ENCODE measurements at places on chromosomes 1 and 21.

GRCh38 chr1:155978973-155979429 lies 654 bp upstream of the ARHGEF2 start:
- DNase-seq: peak; percentile 31

GRCh38 chr1:208326033-208326432 lies 81.8 kb upstream of the PLXNA2 start:
- no peak for DNase-seq

- DNase-seq: no peak
Measured at GRCh38 chr1:2135441-2135841, 59.1 kb downstream of the FAAP20 start.

GRCh38 chr1:243849421-243850201 lies 432 bp downstream of the AKT3 start:
- DNase-seq: peak; percentile 74

DNA sequence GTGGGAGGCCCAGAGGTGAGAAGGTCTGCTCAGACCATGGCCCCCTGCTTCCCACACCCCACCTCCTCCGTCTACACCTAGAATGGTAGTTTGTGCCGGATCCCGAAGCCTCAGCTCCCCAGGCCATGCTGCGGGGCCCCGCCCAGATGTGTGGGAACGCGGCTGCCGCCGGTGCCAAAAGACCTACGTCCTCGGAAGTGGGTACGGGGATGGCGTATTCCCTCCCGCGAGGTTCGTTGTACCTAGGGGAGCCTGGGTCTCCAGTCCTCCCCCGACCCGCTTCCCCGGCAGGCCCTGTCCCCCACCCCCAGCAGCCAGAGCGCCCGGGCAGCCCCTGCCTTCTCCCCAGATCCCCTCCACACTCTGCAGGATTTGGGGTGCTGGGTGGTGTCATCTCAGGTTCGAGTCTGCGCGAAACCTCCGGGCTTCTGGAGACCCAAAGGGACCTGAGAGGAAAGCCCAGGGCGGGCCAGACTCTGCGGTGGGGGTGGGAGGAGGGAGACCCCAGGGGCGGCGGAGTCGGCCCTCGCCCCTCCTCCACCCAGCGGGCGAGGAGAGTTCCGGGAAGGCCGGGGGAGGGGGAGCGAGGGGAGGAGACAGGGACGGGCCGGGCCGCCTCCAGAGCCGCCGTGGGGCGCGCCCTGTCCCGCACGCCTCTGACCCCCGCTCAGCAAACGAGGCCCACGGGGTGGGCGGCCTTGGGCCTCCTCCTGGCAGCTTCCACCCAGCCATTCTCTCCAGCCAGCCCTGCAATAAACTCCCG lies 6.2 kb upstream of the PRDM16 start:
- no peak for DNase-seq

- DNase-seq: no peak
Measured at GRCh38 chr1:183051546-183051945, 28.3 kb downstream of the LAMC1 start.

Measured in stimulated activated naive B cell treated with anti-CD40 and anti-IgM and Interleukin-4, amounts not matched to agents 10 μg/mL and 1 μg/mL and 100 μg/mL, for 72 hours (primary cell).